Activated T-cell treated with anti-CD3 and anti-CD28 coated beads, Interleukin-2, amount 50 U/mL, for 72 hours (primary cell): ENCODE measurements at places on chromosomes 16 and 17.

- no peak for DNase-seq
These were observed 17.3 kb downstream of the KANSL1 start for GRCh38 chr17:46175891-46176290.

GRCh38 chr17:37701496-37701898 is 43.4 kb downstream of the HNF1B start:
- DNase-seq: peak; percentile 62

DNA sequence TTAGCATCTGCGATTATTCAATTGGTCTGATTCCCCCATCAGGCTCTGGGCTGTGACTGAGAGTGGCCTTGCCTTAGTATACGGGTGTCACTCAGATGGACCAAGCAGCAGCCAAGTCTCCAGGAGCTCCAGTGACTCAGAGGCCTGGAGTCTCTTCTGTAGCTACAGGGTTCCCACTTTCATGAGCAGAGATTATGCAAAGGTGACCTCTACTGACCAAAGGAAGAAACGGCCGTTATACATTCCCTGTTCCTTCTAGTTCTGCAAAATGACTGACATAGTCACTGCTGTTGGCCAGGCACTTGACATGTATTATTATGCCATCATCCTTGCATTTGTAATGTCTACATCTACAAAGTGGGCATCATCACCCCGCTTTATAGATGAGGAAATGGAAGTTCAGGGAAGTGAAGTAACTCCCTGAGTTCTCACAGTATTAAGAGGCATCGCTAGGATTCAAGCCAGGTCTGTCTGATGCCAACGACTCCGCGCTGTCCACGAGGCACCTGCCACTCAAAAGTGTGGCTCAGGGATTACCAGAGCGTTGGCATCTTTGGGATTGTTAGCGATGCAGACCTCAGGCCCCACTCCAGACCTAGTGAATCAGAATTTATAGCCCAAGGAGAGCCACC is 23.3 kb downstream of the SLC38A7 start:
- DNase-seq: peak; percentile 9

GRCh38 chr16:23052908-23053580 is 96.2 kb downstream of the USP31 start:
- no peak for DNase-seq

GRCh38 chr16:82660966-82661365 is 34.2 kb downstream of the CDH13 start:
- no peak for DNase-seq

DNA sequence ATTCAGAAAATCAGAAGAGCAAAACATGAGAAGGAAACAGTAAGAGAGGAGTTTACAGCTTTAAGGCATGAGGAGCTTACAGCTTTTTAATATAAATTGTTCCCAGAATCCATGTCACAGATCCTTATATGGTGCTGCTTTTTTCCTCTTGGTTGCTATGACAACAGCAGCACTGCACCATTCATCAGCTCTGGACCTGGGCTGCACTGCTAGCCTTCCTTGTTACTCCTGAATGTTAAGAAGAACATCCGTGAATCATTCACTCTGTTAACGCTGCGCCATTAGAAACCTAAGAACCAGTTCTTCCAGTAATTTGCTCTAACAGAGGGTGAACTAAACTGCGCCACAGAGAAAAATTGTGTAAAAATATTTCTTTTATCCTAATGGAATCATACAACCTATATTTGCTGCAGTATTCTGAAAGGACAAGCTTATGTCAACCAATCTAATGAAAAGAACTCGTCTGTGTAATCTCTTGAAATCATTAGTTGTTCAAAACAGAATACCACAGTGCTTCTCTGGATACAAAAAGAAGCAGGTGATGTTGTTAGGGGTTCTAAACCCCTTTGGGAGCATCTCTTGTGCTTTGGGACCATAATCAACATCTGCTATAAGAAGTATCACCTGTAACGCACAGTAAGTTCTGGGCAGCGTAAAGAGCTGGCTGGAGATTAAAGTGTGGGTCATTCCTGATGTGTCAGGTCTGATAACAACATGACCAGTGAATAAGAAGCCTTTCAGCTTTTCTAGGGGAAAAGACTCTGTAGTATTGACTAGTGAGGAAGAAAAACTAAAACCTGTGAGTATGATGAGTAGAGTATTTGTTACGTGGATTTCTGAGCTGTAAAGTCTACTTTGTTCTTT is 151.2 kb downstream of the TANC2 start:
- DNase-seq: no peak

GRCh38 chr17:34816848-34817247 is 144.4 kb downstream of the CCT6B start:
- no peak for DNase-seq

DNA sequence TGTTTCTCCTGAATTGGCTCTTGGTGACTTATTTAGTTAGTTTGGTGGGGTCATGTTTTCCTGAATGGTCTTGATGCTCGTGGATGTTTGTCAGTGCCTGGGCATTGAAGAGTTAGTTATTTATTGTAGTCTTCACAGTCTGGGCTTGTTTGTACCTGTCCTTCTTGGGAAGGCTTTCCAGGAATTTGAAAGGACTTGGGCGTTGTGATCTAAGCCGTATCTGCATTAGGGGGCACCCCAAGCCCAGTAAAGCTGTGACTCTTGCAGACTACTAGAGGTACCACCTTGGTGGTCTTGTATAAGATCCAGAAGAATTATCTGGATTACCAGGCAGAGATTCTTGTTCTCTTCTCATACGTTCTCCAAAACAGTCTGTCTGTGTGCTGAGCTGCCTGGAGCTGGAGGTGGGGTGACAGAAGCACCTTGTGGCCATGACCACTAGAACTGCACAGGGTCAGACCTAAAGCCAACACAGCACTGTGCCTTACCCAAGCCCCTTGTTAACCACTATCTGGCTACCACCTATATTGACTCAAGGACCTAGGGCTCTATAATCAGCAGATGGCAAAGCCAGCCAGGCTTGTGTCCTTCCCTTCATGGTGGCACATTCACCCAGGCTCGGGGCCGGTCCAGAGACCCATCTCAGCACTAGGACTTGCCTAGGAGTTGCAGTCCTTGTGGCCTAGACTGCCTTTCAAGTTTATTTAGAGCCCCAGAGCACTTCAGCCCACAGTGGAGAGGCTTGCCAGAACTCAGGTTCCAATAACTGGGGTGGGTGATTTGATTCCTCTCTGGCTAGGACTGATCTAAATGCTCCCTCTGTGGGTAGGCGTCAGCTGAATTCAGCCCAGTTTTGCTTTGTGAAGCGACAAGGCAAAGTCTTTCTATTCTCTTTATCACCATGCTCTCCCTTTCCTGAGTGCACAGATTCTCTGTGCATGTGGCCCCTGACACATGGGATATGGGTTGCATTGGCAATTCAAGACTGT is 11.0 kb downstream of the RNF135 start:
- DNase-seq: no peak

DNA sequence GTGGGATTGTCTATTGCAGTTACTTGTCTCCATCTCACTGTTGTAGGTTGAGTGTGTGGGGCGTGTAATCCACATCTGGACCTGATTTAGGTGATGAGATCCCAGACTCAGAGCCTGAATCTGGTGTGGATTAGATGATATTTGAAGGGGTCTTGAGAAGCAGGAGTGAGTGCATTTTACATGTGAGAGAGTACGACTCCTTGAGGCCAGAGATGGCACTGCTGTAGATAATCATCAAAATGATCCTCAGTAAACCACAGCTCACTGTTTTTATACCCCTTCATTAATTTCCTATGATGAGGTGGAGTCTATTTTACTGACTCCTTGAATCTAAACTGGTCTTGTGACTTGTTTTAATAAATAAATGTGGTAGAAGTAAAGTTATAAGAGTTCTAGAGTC is 732.5 kb downstream of the KCNJ2 start:
- no peak for DNase-seq

DNA sequence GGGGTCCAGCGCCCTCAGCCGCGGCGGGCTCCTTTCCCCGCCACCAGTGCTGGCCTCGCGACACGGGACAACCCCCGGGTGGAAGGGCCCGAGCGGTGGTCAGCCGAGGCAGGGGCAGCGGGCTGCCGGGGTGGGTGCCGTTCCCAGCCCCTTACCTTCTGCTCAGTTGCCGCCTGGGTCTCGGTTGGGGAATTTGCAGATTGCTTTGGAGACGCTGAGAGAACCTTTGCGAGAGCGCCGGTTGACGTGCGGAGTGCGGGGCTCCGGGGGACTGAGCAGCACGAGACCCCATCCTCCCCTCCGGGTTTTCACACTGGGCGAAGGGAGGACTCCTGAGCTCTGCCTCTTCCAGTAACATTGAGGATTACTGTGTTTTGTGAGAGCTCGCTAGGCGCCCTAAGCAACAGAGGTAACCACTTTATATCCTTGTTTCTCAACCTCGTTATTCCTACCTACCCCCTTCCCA is 381 bp downstream of the CTNS start:
- no peak for DNase-seq

DNA sequence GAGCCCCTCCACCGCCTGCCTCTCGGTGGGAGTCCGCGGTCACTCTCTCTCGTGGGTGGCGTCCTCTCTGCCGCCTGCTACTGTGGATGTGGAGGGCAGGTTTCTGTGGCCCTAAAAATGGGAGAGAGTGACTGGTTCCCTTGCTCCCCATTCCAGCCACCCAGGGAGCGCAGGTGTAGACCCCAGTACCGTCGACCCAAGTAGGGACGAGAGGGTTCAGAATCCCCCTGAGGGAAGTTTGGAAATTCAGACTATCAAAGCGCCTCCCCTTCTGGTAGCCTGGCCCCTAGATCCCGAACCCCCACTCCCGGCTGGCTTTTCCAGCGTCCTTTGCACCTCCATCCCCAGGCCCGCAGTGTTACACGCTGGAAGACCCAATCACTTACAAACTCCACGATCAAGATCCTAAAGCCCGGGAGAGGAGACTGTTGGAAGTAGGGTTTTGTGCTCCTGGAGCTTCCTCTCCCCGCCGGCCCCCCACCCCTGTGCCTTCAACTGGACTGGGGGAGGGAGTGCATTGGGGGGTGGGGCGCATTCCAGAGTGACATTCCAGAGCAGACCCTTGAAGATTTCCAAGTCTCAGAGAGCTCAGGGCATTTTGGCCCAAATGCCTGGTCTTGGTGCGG is 991 bp downstream of the GPRC5C start:
- DNase-seq: no peak

DNA sequence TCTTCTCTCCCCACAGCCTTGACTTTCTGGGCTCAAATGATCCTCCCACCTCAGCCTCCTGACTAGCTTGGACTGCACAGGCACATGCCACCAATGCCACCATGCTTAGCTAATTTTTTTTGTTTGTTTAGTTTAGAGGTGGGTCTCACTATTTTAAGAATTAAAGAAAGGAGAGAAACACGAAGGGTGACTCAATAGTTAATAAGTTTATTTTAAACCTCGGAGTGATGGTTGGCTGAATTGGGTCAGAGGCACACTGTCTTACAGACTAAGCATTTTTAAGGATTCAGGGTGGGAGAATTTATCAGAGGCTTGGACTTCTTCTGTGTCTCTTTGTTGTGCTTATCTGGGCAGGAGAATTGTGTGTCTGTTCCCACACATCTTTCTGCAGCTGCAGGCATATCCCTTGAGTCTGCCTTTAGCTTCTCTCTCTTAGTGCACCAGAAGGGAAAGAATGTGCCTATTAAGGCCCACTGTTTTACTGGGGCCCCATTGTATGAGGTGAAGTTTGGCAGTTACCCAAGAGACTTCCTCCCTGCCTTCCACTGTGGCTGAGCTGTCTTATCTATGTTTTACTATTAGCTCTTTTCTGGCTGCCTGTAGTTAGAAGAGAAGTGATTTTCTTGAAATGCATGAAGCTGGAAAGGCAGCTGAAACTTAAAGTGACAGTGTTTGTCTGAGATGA is 2172.0 kb downstream of the TP53TG3F start:
- no peak for DNase-seq

DNA sequence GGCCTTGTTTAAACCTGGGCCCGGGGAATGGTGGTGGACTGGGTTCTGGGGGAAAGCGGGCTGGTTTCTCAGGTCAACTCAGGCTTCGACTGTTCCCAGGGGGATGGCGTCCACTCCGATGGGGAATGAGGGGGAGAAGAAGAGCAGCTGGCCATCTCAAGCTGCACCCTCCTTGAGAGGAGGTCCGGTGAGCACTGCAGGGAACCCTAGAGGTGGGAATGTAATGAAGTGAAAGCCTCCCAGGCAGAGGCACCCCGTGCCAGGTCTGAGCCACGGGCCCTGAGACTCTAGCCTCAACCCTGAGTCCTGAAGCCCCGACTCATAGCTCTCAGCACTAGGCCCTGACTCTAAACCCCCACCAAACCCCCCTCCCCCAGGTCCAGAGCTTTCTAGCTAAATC is 1.2 kb upstream of the CDIPT start:
- DNase-seq: no peak

DNA sequence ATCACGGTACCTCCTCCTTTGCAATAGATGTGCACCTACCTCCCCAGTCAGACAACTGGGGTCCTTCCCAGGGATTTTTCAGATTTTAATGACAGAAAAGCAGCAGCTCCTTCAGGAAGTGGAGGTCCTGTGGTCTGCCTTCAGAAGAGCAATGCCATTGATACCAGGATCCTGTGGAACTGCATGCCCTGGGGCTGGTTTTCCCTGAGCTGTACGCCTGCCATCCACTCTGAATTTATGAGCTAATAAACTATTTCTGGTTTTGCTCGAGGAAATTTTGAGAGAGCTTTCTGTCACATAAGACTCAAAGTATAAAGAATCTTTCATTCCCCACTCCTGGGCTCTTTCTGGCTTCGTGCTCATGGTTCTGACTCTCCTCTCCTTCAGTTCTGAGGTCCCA is 10.0 kb upstream of the CCL23 start:
- DNase-seq: no peak

GRCh38 chr17:60231691-60232090 is 81.9 kb downstream of the CA4 start:
- DNase-seq: no peak

- DNase-seq: peak; percentile 80
These were observed 35.8 kb upstream of the ADGRG1 start for GRCh38 chr16:57592591-57593003.

GRCh38 chr17:41301916-41302901 is at the start of gene KRTAP29-1:
KRTAP29-1 (minus strand) TSS chr17:41302851; CDS start chr17:41302851, 0 bp downstream.
- no peak for DNase-seq

DNA sequence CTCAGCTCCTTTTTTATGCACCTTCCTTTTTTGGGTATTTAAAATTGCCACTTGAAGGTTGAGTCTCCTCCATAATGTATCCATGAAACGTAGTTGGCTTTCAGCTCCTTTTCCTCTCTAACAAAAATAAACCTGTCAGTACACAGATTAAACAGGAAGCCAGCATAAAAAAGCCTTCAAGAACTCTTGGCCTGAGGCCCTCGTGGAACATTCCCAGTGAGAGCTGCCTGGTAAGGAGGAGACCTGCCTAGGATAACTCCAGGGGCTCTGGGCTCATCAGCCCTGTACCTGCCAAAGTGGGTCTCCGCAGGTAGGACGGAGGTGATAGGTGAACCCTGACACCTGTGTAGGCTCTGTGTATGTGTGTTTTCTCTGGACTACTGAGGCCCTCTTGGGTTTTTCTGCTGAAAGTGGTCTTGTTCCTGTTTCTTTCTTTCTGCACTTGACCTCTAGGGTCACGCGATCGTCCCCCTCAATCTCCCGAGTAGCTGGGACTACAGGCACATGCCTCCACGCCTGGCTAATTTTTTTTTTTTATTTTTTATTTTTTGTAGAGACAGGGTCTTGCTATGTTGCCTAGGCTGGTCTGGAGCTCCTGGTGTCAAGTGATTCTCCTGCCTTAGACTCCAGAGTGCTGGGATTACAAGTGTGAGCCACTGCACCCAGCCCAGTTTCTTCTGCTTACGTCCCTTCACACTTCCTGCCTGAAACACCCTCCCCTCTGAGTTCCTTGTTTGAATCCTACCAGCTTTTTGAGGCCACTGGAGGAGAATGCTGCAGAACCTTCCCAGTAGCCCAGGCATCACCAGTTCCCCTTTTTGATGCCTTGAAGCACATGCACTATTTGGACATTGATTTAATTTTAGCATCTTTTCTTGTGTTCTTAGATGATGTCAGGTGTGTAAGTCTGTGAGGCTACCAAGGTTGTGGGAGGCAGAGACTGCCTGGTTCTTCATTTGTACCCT is 9.8 kb downstream of the PGS1 start:
- no peak for DNase-seq
